ENCODE measurements at places on chromosomes 3 and 15.
A peak's percentile ranks its signal among the peaks of the same experiment; 100 is the strongest.

- no peak for DNase-seq
- no peaks in the 10 kb centered on the region for H3K27me3 ChIP-seq
- no peak overlapping the region for H3K27ac ChIP-seq
- H3K36me3 ChIP-seq: no peaks in the 10 kb centered on the region
- no peaks in the 10 kb centered on the region for H3K4me1 ChIP-seq
- no peak overlapping the region for H3K4me3 ChIP-seq
These were observed 13.2 kb downstream of the USP3 start for GRCh38 chr15:63517628-63518027.

GRCh38 chr3:64856977-64857516, 169.2 kb upstream of the ADAMTS9 start:
- no peak for DNase-seq
- H3K27ac ChIP-seq: no peak overlapping the region

DNA sequence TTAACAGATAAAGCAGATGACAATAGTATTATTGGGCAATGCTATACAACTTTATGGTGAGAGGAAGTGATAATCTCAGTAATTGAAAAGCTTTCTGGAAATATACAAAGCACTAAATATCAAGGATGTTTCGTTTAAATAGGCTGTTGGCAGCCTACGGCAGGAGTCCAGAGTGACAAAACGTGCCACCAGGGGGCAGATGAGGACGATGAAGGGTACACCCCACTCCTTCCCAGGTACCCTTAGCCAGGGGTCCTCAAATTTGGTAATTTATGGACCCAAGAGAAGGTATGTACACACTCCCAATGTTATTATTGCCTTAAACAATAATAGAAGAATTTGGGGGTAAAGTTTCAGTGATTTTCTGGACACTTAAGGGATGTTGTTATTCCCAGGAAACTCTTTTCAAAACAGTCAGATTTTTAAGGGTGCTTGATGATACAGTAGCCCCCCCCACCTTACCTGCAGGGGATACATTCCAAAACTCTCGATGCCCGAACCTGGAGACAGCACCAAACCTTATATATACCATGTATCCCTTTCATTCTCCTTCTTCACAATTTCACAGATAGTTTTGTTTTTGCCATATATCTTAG, 1.4 kb upstream of the MAGEL2 start:
- no peak overlapping the region for H3K27ac ChIP-seq
- DNase-seq: peak; percentile 77
- H3K27me3 ChIP-seq: peaks cover 20% of the 10 kb centered on the region
- peaks cover 3% of the 10 kb centered on the region for H3K36me3 ChIP-seq

DNA sequence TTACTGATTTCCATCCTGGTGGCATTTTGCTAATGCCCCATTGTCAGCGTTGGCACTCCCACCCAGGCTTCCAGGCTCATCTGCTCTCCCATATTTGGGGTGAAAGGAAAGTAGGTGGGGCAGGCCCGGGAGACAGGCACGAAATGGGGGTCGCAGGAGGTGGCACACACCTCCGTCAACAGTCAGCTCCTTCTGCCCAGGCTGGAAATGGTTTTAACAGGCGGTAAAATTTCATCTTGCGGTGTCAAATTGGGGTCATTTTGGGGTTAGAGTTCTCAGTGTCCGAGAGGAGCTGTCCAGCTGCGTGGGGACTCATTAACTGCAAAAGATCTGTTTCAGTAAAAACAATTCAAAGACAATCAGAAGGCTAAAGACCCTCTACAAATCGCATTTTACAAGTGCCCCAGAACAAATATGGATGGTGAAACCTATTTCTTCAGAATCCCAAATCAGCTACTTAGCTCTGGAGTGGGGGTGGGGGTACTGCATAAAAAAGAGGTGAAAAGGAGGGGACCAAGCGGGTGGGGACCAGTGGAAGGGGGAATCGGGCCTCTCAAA, 4.2 kb upstream of the MEIS2 start:
- no peaks in the 10 kb centered on the region for H3K36me3 ChIP-seq
- peaks cover 5% of the 10 kb centered on the region for H3K4me1 ChIP-seq
- no peak overlapping the region for H3K4me3 ChIP-seq
- H3K27ac ChIP-seq: no peak overlapping the region
- DNase-seq: no peak

- no peak for DNase-seq
- no peak overlapping the region for H3K27ac ChIP-seq
- no peaks in the 10 kb centered on the region for H3K36me3 ChIP-seq
- H3K4me3 ChIP-seq: peak overlapping the region; percentile 29
These were observed 1.1 kb downstream of the FBN1 start for GRCh38 chr15:48644467-48644826.

GRCh38 chr3:42228796-42229195, 37.2 kb downstream of the CCK start:
- no peaks in the 10 kb centered on the region for H3K27me3 ChIP-seq
- H3K4me1 ChIP-seq: no peaks in the 10 kb centered on the region
- no peak overlapping the region for H3K27ac ChIP-seq
- H3K36me3 ChIP-seq: 0 out of 2 replicates have a peak, but pooled peaks cover under 1% of the 10 kb centered on the region

- H3K4me3 ChIP-seq: no peak overlapping the region
- no peaks in the 10 kb centered on the region for H3K4me1 ChIP-seq
- H3K27ac ChIP-seq: no peak overlapping the region
- no peaks in the 10 kb centered on the region for H3K27me3 ChIP-seq
These were observed 4.0 kb upstream of the ALG1L2 start for GRCh38 chr3:130077636-130078035.

DNA sequence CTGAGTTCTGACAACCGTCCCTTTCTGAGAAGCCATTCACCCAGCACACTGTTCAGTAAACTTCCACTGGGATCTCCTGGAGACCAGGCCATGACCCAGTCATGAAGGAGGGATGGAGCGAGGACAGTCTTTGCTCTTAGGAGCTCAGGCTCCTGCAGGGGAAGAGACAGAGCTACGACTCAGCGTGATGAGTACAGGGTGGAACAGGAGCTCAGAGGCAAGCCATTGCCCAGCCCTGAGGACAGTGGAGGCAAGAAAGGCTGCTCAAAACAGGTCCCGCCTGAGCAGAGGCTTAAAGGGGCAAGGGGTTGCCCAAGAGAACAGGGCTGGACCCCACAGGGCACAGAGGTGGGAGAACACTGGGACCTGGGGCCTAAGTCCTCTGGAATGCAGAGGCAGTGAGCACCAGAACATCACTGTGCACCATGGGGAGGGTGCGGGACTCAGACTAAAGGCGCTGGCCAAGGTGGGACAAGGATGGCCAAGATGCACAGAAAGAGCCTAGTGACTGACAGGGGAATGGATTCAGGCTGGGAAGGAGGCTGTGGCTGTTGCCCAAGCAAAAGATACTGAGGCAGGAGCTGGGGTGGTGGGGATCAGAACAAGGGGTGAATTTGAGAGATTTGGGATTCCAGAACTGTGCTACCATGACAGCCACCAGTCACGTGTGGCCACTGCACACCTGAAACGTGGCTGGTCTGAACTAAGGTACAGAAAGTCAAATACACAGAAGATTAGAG, 25.8 kb downstream of the TMEM43 start:
- DNase-seq: no peak
- H3K27me3 ChIP-seq: no peaks in the 10 kb centered on the region
- H3K4me3 ChIP-seq: no peak overlapping the region
- H3K4me1 ChIP-seq: peaks cover 6% of the 10 kb centered on the region

GRCh38 chr3:125670945-125671344, 75.6 kb upstream of the OSBPL11 start:
- no peak overlapping the region for H3K27ac ChIP-seq
- H3K27me3 ChIP-seq: no peaks in the 10 kb centered on the region
- H3K4me1 ChIP-seq: no peaks in the 10 kb centered on the region
- no peak overlapping the region for H3K4me3 ChIP-seq
- no peaks in the 10 kb centered on the region for H3K36me3 ChIP-seq

- no peak overlapping the region for H3K27ac ChIP-seq
- no peaks in the 10 kb centered on the region for H3K27me3 ChIP-seq
- H3K36me3 ChIP-seq: no peaks in the 10 kb centered on the region
- H3K4me3 ChIP-seq: no peak overlapping the region
- peak; percentile 32 for DNase-seq
These were observed 16.3 kb downstream of the ITGA11 start for GRCh38 chr15:68415501-68416157.

DNA sequence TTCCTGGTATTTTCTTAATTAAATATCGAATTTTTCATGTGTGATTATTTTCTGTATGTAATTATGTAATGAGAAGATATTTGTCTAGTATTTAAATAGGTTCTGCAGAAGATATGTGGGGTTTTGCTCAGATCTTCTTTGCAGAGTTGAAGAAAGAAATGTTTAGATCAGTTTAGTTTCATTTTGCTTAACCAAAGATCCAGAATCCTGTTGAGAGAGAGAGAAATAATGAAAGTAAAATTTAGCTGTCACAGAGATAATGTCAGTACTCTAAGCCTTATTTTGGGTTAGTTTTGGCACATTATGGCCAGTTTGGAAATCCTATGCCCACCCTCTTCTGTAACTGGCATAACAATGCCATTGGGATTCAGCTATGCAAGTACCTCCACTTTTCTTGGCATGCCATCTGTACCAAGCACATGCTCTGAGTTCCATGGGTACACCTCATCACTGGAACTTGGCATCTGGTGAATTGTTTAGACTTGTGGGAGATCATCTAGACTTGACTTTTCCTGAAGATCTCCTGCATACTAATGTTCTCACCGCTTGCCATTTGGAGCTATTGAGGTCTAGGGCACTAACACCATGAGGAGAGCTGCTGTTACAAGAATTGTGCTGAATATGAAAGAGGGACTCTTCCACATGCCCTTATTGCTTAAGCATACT, 30.9 kb downstream of the PLSCR1 start:
- no peak overlapping the region for H3K27ac ChIP-seq
- H3K27me3 ChIP-seq: no peaks in the 10 kb centered on the region
- H3K4me1 ChIP-seq: peaks cover 6% of the 10 kb centered on the region

GRCh38 chr3:57749542-57749941, 6.6 kb upstream of the SLMAP start:
- no peak overlapping the region for H3K27ac ChIP-seq
- H3K4me3 ChIP-seq: no peak overlapping the region
- no peaks in the 10 kb centered on the region for H3K27me3 ChIP-seq
- no peaks in the 10 kb centered on the region for H3K36me3 ChIP-seq
- DNase-seq: no peak
- H3K4me1 ChIP-seq: no peaks in the 10 kb centered on the region

GRCh38 chr15:88932271-88932874, 19.2 kb upstream of the MFGE8 start:
- peaks cover 3% of the 10 kb centered on the region for H3K4me1 ChIP-seq
- H3K36me3 ChIP-seq: no peaks in the 10 kb centered on the region
- no peak overlapping the region for H3K27ac ChIP-seq
- H3K4me3 ChIP-seq: no peak overlapping the region
- H3K27me3 ChIP-seq: no peaks in the 10 kb centered on the region
- DNase-seq: no peak

DNA sequence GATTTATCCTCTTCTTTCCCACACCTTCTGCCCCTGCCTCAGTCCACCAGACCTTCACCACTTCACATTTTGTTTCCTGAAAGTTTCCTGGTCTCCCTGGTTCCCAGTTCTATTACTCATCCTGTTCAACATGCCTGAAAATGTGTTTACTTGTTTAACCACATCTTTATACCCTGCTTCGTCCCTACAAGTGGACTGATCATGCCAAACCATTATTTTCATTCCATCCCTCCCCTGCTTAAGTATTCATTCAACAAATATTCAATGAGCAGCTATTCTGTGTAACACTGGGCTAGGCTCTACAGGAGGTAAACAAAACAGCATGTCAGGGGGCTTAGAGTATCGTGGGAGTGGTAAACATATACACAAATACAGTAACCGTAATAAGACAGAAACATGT, 5.5 kb downstream of the MYO5A start:
- H3K4me3 ChIP-seq: no peak overlapping the region
- H3K36me3 ChIP-seq: no peaks in the 10 kb centered on the region
- peaks cover 2% of the 10 kb centered on the region for H3K4me1 ChIP-seq
- no peak overlapping the region for H3K27ac ChIP-seq

DNA sequence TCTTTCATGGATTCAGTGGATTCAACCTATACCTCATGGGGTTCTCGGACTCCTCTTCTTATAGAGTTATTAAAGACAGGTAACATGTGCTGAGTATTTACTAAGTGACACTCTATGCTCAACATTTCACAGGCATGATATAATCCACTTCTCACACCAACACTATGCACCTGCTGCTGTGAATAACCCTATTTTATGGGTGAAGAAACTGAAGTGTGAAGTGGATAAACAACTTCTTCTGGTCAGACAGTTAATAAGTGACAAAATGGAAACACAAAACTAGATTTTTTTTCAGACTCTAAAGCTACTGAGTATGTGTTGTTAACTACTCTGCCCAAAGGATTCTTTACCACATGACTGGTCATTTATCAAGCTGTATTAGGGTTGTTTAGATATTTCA, 403.5 kb downstream of the DIPK2A start:
- no peak overlapping the region for H3K27ac ChIP-seq
- H3K4me3 ChIP-seq: no peak overlapping the region
- no peak for DNase-seq
- H3K36me3 ChIP-seq: no peaks in the 10 kb centered on the region

Measured in H1 (cell line).